ENCODE measurements at places on chromosomes 11 and 22. TPM values are rescaled to one million over a fixed set of nuclear protein-coding genes. Genes with fewer than 3 reads are reported as not detected.
A peak's percentile ranks its signal among the peaks of the same experiment; 100 is the strongest.

Gene CRYBB2
- not detected for total RNA-seq

DNA sequence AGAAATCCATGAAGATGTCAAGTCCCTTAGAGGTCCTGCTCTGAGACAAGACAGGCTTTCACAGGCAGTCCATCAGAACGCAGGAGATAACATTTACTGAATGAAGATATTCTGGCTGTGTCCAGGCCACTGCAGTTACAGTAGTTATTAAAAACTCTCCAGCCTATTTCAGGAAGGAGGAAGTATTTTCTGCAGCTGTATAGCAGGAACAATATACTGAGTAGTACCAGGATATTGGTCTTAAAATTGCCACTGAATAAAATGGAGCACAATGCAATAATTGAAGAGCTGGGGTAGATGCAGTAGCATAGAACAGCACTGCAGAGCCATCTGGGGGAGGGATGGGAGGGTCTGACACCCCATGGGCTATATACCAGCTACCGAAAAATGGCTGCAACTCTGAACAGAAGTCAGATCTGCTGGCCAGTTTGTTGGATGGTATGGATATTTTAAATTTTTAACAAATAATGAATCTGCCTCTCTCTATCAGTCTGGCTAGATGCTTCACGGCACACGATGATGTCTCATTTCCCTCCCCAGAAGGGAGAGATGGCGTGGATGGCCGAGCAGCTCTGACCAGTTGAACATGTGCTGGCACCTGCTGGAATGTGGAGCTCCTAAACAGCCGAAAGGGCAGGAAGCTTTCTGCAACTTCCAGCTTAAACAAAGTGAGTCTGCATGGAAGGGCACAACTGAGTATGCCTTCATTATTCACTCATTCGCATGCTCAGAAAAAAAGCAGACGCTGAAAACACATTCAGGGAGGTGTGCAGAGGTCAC is 342.1 kb upstream of the SYN3 start:
- H3K36me3 ChIP-seq = no peaks in the 10 kb centered on the region
- H3K4me3 ChIP-seq = no peak overlapping the region

Gene C1QTNF6
- total RNA-seq = 4.6 TPM

DNA sequence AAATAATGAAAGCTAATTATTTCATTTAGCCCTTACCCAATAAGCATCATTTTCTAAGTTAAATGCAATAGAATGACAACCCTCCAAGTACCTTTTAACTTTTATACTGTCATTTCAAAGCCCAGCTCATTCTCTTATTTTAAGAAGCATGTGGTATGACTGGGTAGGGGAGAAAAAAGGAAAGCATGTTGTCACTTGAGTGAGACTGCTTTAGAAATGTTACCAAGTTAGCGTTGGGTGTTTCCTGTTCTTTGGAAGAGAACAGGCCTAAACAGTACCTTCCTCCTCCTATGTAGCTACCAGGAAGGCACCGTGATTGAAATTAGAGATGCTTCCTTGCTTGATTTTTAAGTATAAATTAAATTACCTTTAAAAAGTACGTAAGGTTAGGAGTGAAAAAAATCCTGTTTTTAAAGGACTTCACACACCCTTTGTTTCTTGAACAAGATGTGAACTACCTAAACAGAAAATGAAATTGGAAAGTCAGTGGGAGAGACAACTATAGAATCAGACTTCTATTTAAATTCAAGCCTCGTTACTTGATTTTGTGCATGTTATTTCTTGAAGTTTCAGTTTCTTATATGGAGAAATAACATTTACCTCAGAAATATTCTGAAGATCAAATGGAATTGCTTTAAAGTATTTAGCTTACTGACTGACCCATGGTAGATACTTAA is 741 bp upstream of the CNTF start:
- no peaks in the 10 kb centered on the region for H3K27me3 ChIP-seq
- H3K4me3 ChIP-seq = no peak overlapping the region
- peaks cover 44% of the 10 kb centered on the region for H3K36me3 ChIP-seq
- H3K4me1 ChIP-seq = no peaks in the 10 kb centered on the region

DNA sequence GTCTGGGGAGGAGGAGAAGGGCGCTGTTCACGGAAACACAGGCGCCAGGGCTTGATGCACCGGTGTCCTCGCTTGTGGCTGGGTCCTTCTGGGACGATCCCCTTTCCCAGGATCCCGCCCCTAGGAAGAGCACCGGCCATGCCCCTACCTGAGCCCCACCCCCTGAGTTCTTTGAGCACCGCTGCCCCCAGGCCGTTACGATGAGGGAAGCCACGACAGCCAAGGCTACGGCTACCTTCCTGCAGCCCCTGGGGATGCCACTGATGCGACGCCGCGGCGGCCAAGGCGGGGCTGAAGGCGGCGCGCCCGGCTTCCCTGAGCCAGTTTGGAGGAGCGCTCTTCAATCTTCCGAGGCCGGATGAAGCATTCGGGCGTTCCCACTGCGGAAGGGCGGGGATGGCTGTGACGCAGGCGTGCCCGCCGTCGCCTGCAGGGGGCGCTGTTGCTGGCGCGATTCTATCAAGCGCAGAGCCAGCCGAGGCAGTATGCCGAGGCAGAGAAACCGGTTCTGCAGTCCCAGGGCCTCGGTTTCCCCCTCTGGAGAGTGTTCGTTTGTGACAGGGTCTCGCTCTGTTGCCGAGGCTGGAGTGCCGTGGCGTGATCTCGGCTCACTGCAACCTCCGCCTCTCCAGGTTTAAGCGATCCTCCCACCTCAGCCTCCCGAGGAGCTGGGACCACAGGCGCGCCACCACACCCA is 9.7 kb upstream of the NEFH start:
- no peaks in the 10 kb centered on the region for H3K4me1 ChIP-seq
- peak overlapping the region; percentile 38 for H3K4me3 ChIP-seq
- H3K27me3 ChIP-seq = no peaks in the 10 kb centered on the region
- no peak overlapping the region for H3K27ac ChIP-seq
- DNase-seq = peak; percentile 81

DNA sequence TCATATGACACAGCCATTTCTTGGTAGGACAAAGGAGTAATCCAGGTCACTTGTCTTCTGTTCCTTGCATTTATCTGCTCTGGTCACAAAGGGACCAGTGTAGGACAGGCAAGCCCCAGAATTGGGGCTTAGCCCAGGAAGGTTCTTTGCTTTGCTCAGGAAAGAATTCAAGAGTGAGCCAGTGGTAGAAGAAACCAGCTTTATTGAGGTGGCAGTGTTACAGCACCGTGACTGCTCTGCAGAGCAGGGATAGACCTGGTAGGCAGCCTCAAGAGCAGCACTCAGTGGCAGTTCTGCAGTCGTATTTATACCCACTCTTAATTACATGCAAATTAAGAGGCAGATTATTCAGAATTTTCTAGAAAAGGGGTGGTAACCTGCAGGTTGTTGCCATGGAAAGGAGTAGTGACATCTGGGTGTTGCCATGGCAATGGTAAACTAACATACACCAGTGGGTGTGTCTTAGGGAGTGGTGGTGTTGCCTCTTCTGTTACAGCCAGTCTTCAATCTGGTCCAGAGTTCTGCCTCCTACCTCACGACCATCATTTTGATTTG is 84.9 kb upstream of the RAB1B start:
- no peaks in the 10 kb centered on the region for H3K4me1 ChIP-seq
- H3K36me3 ChIP-seq = no peaks in the 10 kb centered on the region
- no peaks in the 10 kb centered on the region for H3K27me3 ChIP-seq

- H3K36me3 ChIP-seq = no peaks in the 10 kb centered on the region
- no peak overlapping the region for H3K27ac ChIP-seq
- no peak overlapping the region for H3K4me3 ChIP-seq
- H3K4me1 ChIP-seq = peaks cover 13% of the 10 kb centered on the region
- H3K27me3 ChIP-seq = no peaks in the 10 kb centered on the region
These were observed 30.2 kb downstream of the C11orf91 start for GRCh38 chr11:33670250-33671011.

Gene EHF
- not detected for total RNA-seq

All from H1 (cell line).